ENCODE measurements at places on chromosomes 2 and 18.

DNA sequence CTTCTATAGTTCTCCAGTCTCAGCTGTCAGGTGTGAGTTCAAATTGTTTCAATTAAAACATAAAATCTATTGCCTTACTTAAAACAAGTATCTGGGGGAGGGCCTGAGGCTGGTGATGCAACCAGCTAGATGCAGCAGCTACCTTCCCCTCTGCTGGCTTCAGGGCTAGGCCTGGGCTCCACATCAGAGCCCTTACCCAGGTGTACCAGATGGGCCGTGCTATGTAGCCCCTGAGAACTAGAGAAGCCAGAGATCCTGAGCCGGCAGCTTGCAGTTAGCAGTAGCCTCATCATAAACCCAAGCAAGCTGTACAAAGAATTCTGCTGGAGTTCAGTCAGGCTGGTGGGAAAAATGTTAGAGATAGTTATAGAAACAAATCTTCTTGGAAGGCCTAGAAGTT lies 97.7 kb upstream of the ACAA2 start:
- no peak for DNase-seq

DNA sequence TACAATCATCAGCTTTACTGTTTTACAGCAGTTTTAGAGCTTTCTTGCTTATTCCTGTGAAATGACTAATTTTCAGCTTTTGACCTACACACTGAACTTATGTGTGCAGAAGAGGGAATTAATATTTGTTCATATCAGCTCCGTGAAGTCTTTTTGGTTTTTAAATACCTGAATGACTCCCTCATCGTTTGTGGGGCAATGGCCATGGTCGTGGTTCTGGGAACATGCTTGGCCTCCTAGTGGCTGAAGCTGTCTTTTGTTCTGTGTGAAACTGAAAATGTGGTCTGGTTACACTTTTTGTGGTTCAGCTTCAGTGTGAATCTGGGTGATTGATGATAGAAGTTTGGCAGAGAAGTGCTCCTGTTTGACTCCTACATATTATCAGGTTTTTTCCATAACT lies 408.1 kb downstream of the THSD7B start:
- no peak for DNase-seq

DNA sequence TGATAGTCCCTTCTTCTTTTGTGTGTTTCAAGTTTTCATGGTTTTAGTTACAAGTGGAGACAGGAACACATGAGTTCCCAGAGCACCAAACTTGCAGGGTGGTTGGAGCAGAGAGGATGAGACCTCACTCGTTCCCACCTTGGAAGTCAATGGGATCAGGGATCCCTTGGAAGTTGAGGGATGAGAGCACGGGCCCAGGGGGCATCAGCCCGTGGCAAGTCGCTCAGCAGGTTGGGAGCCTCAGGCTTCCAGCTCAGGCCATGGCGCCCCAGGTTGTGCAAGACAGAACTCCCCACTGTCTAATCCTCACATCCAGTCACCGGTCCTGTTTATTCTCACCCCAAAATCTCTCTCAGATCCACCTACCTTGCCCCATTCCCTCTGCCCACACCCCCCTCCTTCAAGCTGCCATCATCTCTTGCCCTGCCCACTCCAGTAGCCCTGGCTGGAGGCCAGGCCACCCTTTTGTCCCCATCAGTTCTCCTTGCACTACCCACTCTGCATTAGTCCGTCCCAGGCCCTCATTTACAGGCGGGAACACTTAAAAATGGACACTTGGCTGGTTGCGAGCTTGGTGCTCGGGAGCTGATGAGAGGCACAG lies 37.6 kb upstream of the FOSL2 start:
- no peak for DNase-seq

DNA sequence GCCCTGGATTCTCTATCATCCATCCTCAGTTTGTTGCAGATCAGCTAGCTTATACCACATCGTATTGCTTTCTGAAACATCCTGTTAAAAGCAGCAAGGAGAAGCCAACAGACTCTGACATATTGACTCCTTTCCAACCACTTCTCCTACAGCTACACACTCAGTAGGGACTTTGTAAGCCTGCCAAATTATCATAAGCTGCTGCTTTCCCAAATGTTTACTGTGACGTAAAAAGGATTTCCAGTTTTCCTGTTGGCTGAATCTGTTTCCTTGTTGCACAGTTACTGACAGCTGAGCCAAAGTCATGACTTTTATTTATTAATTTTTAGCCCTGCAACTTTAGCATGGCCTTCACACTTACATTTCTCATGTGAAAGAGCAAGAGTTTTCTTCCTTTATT lies 294.3 kb downstream of the KCNJ3 start:
- no peak for DNase-seq

DNA sequence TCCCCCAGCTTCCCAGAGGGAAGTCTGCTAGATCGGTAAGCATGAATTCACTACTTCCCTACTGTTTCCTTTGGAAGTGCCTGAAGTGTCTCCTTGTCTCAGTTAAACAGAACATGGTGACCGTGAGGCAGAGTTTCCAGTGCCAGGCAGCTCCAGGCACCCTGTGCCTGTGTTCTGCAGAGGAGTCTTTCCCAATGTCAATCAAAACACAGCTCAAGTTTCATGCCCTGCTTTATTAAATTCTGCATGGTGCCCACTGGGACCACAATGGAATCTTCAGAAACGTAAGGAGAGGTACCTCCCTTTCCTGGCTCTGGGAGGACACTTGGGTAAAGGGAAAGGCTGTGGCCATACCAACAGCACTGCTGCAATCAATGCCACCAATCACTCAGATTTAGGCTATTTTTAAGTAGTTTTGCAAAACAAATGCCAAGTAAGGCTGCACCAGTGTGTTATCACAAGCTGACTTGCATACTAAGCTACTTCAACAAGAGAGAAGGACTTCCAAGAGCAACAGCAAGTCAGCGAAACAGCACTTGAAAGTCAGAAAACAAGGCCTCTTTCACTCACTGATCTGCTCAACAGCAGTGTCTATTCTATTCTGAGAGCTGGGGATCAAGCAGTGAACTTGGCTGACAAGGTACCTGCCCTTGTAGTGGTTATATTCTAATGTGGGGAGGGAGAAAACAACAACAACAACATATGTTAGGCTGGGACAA lies 14.9 kb downstream of the LPIN2 start:
- no peak for DNase-seq

GRCh38 chr2:15367715-15368114 lies 193.4 kb downstream of the NBAS start:
- no peak for DNase-seq

GRCh38 chr2:44143701-44144100 lies 25.0 kb upstream of the PPM1B start:
- DNase-seq = no peak

DNA sequence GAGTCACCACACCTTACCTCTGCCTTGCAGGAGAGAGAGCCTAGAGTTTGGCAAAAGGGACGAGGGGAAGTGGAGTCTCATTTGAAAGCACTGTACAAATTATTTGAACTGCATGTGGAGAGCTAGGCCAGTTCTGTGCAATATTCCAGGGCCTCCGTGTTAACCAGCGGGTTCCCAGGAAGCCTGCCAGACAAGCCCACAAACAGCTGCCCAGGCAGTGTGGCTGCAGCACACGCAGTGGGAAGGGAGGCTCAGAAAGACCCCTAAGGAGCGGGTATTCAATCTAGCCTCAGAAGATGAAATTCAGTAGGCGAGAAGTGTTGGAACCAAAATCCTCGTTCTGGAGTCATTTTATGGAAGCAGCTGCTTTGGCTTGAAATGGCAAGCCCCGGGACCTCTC lies 30.7 kb downstream of the CNGA3 start:
- no peak for DNase-seq

DNA sequence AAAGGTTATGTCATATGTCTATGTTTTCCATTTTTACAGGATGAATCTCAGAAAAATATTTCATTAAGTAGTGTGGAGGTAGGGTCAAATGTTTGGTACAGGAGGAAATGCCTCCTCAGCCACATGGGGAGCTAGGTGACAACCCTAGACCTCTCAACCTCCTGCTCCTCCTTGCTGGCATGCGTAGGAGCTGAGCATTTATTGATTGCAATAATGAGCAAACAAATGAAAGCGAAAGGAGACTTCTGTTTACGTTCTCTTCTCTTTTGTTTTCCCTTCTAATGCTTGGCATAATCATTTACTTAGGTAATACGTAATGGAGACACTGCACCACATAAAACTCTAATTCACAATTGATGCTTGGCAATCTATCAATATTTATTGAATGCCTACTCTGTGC lies 95.1 kb upstream of the CCBE1 start:
- no peak for DNase-seq

DNA sequence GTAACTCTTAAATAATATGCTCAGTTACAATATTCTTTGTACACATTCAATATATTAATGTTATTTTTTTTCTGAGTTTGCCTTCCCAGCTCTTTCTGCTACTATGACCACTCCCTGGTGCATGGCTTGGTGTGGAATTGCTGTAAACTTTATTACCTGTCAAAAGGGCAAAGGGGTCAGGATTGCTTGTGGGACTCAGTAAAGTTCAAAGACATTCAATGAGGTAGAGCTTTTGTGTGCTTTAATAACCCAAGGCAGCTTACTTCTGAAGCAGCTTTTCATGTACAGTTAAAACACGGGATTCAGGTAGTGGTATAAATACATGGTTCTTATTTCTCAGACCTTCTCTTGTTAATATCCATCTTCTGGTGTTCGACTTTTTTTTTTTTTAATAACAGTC lies 132.8 kb downstream of the MEIS1 start:
- DNase-seq = no peak

DNA sequence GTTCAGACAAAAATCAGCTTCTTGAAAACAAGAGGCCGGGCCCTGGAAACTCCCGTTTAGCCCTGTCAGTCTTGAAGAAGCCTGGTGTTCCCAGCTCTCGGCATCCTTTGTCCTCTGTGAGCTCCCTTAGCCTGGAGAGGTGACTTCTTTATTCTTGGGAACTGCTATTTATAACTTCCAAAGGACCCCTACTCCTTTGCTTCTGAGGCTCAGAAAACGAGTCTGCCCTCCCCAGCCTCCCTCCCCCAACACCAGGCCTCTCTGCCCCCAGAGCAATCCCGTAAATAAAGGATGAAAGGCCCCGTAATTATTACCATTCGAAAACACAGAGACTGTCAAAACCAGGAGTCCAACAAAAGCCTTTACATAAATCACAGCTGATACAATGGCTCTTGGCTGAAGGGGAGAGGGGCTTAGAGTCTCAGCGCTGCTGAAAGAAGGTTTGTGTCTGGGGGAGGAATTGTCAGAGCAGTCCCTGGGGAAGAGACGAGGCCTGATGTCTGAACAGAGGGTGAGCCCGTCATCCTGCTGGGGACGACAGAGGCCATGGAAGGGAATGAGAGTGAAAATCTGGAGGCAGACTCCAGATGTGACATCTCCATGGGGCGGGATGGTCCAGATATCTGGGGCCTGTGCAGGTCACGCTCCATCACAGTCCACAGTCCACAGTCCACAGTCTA lies 283.0 kb downstream of the MYCN start:
- no peak for DNase-seq

- DNase-seq = no peak
Observed at GRCh38 chr2:127464470-127465257, 46.4 kb downstream of the PROC start.

- DNase-seq = no peak
Observed at GRCh38 chr2:56475191-56475590, 291.4 kb downstream of the CCDC85A start.

DNA sequence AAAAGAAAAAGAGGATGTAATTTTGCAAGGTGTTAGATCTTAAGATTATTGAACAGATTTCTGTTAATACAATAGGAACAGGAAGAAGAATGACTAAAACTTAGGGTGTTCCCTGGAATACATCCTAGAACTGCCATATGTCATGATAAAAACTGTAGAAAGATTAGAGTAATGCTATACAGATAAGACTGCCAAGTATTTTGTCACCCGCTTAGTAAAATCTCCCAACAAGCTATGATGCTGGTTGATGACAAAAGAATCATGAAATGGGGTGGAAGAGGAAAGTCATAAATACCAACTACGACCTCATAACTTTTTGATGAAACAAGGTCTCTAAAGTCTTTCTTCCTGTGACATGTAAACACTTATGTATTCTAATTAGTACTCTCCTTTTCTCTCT lies 163.6 kb upstream of the COL3A1 start:
- DNase-seq = no peak

DNA sequence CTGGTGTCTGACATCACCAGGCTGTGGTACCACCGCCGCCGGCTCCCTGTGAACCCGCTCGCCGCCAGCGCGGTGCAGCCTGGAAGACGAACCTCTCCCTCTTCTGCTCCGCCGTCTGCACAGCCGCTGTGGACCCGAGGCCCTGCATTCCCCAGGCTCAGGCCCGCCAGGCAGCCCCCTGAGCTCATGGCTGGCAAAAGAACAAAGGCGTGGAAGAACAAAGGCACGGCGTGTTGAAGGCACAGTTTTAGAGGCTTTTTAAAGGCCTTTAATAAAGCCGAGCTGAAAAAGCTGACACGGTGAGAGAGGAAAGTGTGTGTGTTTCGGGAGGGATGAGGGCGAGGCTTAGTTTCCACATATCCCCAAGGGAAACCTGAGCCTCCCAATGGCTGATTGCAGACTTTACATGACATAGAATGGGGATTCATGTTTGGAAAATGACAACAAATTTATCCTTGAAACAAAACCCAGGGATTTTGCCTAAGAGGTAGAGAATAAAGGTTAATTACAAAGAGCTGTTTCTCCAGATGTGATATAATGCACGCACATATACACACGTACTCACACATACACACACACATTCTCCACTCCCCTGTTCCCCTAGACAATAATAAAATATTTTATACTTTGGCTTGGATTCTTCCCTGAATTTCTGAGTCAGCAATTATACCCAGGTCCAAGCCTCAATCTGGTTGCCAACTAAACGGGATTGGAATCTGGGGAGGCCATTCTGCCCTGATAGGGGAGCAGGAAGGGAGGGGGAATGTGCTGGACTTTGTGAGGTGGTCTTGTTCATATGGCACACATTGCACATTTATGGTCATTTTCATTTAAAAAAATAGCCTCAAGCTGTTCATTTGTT lies 39.7 kb downstream of the RFX8 start:
- no peak for DNase-seq

- no peak for DNase-seq
Observed at GRCh38 chr2:175815537-175815936, 186.5 kb downstream of the LNPK start.

- DNase-seq = no peak
Observed at GRCh38 chr2:227423656-227424499, 36.1 kb upstream of the SCYGR1 start.

DNA sequence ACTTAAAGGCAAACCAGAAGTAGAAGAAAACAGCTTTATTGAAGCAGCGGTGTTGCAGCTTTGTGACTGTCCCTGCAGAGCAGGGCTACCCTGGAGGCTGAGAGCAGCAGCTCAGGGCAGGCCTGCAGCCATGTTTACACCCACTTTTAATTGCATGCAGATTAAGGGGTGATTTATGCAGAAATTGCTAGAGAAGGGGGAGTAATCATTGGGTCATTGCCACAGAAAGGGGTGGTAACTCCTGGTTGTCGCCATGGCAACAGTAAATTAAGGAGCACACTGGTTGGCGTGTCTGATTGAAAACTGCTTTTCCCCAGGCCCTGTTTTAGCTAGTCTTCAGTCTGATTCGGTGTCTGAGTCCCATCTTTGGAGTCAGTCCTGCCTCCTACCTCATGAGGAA lies 195.4 kb upstream of the HDAC4 start:
- peak; percentile 1 for DNase-seq

GRCh38 chr2:120874888-120875275 lies 139.2 kb downstream of the GLI2 start:
- DNase-seq = no peak

- no peak for DNase-seq
Observed at GRCh38 chr2:145524303-145524702, 1004.4 kb upstream of the ZEB2 start.

- DNase-seq = no peak
Observed at GRCh38 chr2:43958397-43959275, 37.2 kb downstream of the LRPPRC start.

- DNase-seq = no peak
Observed at GRCh38 chr2:200913654-200914053, 24.5 kb downstream of the NIF3L1 start.
